GM12878 (cell line): ENCODE measurements at places on chromosomes 7 and 10. TPM values are rescaled to one million over a fixed set of nuclear protein-coding genes. Genes with fewer than 3 reads are reported as not detected.

Gene TRIM50
- not detected in 2 replicates for total RNA-seq

Gene EIF5AL1
- 0.08 and 0.26 TPM in 2 replicates for total RNA-seq

GRCh38 chr7:121401896-121402295 lies 5.8 kb upstream of the FAM3C start:
- no peaks in the 10 kb centered on the region for H3K27me3 ChIP-seq
- H3K4me3 ChIP-seq: no peak overlapping the region
- H3K4me1 ChIP-seq: no peaks in the 10 kb centered on the region
- no peak overlapping the region for H3K27ac ChIP-seq
- H3K36me3 ChIP-seq: no peaks in the 10 kb centered on the region

DNA sequence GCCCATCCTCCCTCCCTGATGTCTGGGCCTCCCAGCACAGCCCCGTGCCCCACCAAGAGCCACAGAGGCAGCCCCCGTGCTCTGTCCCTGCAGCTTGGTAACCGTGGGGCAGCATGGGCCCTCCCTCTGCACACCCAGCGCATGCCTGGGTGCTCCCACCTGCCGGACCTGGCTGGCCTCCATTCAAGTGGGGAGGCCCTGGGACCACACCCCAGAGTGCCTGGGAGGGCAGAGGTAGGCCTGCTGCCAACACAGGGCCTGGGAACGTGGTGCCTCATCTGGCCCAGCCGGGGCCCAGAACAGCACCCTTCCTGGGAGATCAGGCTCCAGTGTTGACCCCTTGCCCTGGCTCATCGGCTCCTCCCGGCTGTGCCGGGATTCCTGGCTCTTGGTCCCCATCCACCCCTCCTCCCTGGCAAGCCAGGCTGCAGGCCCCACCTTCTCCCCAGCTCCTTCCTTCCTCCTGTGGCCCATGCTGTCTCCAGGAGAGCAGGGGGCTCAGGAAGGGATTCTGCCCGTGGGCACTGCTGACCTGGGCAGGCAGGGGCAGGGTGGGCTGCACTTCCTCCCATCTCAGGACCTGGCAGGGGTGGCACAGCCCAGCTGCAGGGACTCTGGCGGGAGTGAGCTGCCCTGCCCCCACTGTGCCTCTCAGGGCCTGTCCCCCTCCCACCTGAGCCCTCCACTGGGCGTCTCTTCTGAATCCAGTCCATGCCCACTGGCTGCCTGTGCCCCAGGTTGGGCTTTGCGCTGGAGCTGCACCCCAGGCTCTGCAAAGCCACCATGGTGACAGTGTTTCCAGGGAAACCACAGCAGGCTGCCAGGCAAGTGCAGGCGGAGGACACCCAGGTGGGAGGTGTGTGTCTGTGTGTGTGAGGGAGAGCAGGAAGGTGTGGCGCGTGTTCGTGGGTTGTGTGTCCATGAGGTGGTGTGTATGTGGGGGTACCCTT lies 32.6 kb downstream of the PWWP2B start:
- H3K36me3 ChIP-seq: no peaks in the 10 kb centered on the region
- no peak for DNase-seq
- H3K4me3 ChIP-seq: no peak overlapping the region
- no peak overlapping the region for H3K27ac ChIP-seq
- no peaks in the 10 kb centered on the region for H3K27me3 ChIP-seq

Gene CNNM1
- not detected in 2 replicates for total RNA-seq

DNA sequence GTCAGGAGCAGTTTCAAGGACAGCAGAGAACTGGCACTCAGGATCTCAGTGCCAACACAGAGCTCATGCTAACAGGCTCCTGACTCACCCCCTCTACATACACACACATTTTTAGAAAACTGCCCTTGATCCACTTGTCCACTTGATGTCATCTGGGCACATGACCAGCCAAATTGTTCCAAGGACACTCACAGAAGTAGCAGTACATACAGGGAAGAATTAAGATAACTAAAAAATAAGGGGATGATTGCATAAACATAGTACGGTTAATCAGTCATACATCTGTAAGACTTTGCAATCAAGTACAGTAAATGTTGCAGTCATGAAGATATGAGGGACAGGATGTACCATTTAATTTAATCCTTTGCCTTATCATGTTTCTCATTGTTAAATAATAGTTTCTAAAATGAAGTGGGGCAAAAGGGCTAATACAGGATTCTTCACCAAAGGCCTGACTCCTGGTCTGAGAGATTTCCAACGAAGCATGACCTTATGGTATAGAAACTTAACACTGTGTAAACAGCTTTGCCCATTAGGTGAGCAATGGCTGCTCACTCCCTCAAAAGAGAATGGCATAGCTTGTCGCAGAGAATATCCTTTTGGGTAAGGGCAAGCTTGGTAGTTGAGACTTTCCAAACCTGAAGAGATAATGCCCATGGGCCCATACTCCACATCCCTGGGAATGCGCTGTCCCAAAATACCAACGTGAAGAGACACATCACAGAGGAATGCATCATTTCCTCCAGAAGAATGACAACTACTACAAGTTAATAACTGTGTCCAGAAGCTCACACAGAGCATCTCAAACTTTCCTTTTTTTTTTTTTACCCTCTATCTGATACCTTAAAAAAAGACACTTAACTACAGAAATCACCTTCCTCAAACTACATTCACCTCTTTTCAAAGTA lies 94.1 kb downstream of the ARMH3 start:
- no peak overlapping the region for H3K4me3 ChIP-seq
- peaks cover 18% of the 10 kb centered on the region for H3K4me1 ChIP-seq
- no peak for DNase-seq

DNA sequence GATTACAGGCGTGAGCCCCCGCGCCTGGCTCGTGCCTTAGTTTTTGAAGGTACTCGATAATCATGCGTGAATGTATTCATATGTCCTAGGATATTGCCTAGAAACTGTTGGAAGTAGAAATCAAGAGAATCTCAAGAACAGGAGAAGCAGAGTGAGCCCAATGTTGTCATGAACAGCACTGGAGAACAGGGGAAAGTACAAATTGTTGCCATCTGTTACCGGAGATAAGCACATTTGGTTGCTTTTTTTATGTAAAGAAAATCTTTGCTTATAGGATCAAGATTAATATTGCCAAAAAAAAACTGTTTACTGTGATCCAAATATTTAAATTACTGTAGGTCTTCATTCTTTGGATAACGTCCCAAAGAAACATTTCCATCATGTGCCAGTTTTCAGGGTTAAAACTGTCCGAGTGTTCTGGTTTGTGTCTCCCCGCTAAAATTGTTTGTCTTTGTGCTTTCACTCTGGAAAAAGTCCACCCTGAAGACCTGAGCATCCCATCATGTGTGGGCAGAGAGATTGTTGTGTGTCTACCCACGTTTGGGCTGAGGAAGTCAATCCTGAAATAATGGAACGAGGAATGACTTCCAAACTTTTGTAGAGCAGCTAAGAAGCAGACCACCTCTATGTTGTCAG lies 95.7 kb upstream of the CELF2 start:
- no peaks in the 10 kb centered on the region for H3K36me3 ChIP-seq
- H3K27me3 ChIP-seq: no peaks in the 10 kb centered on the region; the same call in 1 of the 2 replicates
- H3K4me3 ChIP-seq: no peak overlapping the region
- no peak overlapping the region for H3K27ac ChIP-seq

GRCh38 chr7:90889210-90889609 lies 293.1 kb downstream of the CDK14 start:
- no peak overlapping the region for H3K4me3 ChIP-seq
- no peaks in the 10 kb centered on the region for H3K36me3 ChIP-seq
- DNase-seq: no peak
- peaks cover 11% of the 10 kb centered on the region; the same call in 1 of the 2 replicates for H3K4me1 ChIP-seq
- H3K27me3 ChIP-seq: no peaks in the 10 kb centered on the region

- no peaks in the 10 kb centered on the region for H3K27me3 ChIP-seq
- H3K27ac ChIP-seq: no peak overlapping the region
- H3K36me3 ChIP-seq: no peaks in the 10 kb centered on the region; the same call in none of the 2 replicates
- H3K4me3 ChIP-seq: no peak overlapping the region
These were observed 52.5 kb downstream of the SCRN1 start for GRCh38 chr7:29937132-29937531.

Gene ZNF365
- not detected in 2 replicates for total RNA-seq

Gene AEBP1
- 0.16 and 0.23 TPM in 2 replicates for total RNA-seq

GRCh38 chr10:78649429-78649828 lies 419.3 kb upstream of the ZMIZ1 start:
- H3K27ac ChIP-seq: no peak overlapping the region
- no peak for DNase-seq
- no peaks in the 10 kb centered on the region for H3K27me3 ChIP-seq
- no peaks in the 10 kb centered on the region for H3K36me3 ChIP-seq
- H3K4me1 ChIP-seq: no peaks in the 10 kb centered on the region

- H3K4me1 ChIP-seq: no peaks in the 10 kb centered on the region
- no peaks in the 10 kb centered on the region for H3K27me3 ChIP-seq
- H3K36me3 ChIP-seq: no peaks in the 10 kb centered on the region
These were observed 335.4 kb upstream of the MGMT start for GRCh38 chr10:129131457-129132132.

DNA sequence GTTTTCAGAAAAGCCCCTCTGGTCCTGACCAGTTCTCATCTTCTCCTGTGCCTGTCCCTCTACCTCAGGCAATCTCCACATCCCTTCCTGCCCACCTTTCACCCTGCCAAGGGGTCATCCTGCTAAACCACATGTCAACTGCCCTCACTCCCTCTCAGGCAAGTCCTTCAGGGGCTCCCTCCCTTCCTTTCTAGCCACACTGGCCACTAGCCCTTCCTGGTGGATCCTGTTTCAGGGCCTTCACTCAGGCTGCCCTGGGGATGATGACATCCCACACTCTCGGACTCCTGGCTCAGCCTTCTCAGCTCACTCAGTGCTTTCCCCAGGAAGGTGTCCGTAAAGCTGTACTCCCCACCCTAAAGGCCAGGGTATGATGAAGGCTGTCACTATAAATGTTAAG lies 13.4 kb downstream of the STEAP1B start:
- no peaks in the 10 kb centered on the region for H3K36me3 ChIP-seq
- H3K27me3 ChIP-seq: no peaks in the 10 kb centered on the region; the same call in 1 of the 2 replicates
- no peak overlapping the region for H3K27ac ChIP-seq
- peaks cover 4% of the 10 kb centered on the region for H3K4me1 ChIP-seq
- no peak overlapping the region for H3K4me3 ChIP-seq

GRCh38 chr10:36450380-36450779 lies 675.0 kb upstream of the ANKRD30A start:
- no peak for DNase-seq
- H3K27ac ChIP-seq: no peak overlapping the region
- H3K27me3 ChIP-seq: no peaks in the 10 kb centered on the region
- no peak overlapping the region for H3K4me3 ChIP-seq
- no peaks in the 10 kb centered on the region for H3K4me1 ChIP-seq
